ENCODE measurements at places on chromosomes 1 and 21. TPM values are rescaled to one million over a fixed set of nuclear protein-coding genes. Genes with fewer than 3 reads are reported as not detected.
A peak's percentile ranks its signal among the peaks of the same experiment; 100 is the strongest.

Gene NPL
- 4.0 TPM for total RNA-seq

GRCh38 chr1:93179886-93180722, at the start of gene TMED5:
TMED5 (minus strand) TSS chr1:93180413; CDS start chr1:93180242, 171 bp downstream.
- peak; percentile 95 for DNase-seq

DNA sequence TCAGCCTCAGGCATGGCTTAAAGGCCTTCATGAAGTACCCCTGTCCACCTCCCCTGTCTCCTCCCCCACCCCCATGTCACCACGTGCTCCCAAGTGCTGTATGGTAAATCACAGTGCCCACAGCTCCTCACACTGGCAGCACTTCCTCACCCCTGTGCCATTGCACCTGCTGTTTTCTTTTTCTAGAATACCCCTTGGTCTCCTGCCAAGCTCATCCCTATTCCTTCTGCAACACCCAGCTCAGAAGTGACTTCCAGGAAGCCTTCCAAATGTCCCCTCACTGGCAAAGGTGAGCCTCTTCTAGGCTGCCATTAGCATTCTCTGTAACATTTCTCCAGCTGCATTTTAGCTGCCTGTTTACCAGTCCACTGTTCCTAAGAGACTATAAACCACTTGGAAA, 9.4 kb downstream of the AKNAD1 start:
- DNase-seq = no peak

DNA sequence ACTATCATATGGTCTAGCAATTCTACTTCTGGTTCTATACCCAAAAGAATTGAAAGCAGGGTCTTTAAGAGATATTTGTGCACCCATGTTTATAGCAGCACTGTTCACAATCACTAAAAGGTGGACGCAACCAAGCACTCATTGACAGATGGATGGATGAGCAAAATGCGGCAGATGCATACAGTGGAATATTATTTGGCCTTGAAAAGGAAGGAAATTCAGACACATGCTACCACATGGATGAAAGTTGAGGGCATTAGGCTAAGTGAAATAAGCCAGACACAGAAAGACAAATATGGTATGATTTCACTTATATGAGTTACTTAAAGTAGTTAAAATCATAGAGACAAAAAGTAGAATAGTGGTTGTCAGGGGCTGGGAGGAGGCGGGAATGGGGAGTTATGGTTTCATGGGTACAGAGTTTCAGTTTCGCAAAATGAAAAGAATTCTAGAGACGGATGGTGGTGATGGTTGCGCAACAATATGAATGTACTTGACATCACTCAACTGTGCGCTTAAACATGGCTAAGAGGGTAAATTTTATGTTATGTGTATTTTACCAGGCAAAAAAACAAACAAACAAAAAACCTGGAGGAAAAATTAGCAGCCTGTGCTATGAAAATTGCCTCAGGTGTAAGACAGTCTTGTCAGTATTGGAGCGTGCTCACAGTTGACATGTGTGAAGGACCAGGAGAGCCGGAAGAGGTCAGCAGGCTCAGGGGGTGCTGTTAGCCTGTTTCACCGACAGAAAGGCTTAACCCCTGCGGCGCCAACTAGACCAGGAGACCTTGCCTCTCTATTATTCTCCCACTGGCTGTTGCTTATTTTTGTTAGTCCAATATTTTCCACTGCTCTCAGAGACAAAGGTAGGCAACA, 26.5 kb downstream of the CD247 start:
- no peak for DNase-seq

- peak; percentile 38 for DNase-seq
Observed at GRCh38 chr1:13960375-13960987, 260.5 kb downstream of the PRDM2 start.

- DNase-seq = no peak
Observed at GRCh38 chr1:151056149-151056548, 3.3 kb downstream of the CDC42SE1 start.

Gene LYPD8
- not detected for total RNA-seq

Data from dermis microvascular lymphatic vessel endothelial cell (primary cell).